Stimulated activated CD4-positive, alpha-beta T cell treated with anti-CD3 and anti-CD28 coated beads, TNF-alpha, amount 100 ng/mL, for 4 hours (primary cell): ENCODE measurements at places on chromosomes 5 and 9.

DNA sequence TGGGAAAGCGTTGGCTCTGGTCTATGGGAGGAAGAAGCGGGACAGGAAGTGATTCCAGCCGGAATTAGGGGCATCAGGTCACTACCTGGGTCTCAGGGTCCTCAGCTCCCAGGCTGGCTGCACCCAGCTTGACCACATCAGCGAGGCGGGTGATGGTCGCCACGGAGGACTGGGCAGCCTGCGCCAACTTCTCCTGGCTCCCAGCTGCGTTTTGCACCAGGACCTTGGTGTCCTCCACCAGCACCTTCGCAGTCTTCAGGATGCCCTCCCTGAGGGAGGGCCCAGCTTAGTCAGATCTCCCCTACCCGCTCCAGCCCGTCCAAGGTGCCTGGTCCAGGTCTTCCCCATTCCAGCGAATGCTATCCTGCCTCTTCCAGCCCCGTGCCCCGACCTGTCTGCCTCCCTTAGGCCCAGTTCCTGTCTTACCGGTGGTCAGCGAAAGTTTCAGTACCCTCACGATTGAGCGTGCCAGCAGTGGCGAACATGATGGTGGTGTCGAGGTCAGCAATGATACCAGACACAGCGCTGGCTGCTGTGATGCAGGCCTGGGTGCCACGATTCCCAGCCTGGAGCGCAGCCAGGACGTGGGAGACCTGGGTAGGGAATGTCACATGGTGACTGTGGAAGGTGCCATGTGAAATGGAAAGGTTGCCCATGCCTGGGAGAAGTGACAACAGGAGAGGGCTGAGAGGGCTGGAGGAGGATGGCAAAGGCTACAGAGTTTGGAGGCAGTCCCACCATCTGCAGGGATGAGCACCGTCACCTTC, 14.4 kb upstream of the TPM2 start:
- DNase-seq = no peak

- no peak for DNase-seq
Observed at GRCh38 chr9:127158786-127159324, 36.4 kb upstream of the ANGPTL2 start.

DNA sequence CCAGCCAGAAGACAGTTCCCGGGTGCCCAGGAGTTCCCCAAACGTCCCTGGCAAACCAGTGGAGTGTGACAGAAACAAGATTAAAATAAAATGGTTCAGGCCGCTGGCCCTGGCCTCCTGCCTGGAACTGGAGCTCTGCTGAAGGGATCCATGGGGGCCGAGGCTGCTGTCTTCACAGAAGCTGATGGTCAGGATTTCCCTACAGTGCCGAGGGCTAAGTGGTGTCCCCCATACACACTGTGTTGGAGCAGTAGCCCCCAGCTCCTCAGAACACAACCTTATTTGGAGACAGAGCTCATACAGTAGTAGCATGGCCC, 55.9 kb downstream of the MRPL36 start:
- DNase-seq = no peak

- DNase-seq = no peak
Observed at GRCh38 chr5:122291000-122291901, 20.8 kb upstream of the SNCAIP start.

GRCh38 chr5:93328833-93329232, 252.2 kb downstream of the NR2F1-AS1 start:
- no peak for DNase-seq

- DNase-seq = no peak
Observed at GRCh38 chr5:80559244-80559643, 10.8 kb downstream of the ANKRD34B start.

DNA sequence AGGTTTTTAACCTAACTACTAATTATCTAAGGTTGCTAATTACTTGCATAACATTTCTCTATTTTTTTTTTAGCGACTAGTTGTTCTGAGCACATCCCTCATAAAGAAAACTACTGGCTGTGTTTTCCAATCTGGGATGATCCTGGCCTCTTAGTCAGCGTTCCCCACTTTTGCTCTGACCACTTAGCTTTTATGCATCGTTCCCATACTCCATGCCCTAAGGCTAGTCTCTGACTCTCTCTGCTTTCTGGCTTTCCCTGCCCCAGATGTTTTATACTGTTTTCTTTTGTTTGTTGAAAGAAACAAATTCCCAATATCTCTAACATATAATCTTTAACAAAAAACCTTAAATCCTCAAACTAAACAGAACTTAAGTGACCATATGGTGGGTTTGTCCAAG, 217.9 kb downstream of the SPATA31D1 start:
- no peak for DNase-seq

DNA sequence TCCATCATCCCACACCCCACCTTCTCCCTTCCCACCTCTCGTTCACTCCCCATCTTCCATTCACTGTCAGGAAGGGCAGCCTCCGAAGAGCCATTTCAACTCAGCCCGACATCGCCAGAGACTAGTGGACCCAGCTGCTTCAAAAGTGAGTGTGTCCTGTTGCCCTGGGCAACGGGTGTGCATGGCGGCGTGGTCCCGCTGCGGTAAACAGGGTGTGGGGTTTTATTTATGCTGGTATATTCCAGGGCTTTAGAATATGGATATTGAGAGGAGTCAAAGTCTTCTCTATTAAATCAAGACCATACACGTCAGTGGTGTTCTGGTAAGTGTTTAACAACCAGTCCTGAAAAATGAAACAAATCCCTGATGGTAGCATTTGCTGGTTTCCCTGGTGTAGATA, 274.5 kb downstream of the MAST4 start:
- no peak for DNase-seq

DNA sequence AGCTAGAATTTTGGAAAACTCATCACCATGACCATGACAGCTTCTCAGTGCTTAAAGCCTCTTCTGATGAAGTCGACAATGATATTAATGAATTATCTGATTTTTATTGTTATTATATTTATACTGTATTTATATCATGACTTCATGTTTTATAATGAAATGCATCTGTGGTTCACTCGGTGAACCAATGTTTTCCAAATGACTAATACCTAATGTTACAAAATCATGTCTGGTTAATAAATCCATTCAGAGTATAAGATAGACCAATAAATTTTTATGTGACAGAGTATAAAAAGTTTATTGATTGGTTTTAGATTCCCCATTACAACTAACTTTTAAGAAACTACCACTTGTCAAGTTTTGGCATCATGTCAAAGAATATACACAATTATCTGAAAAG, 416.5 kb downstream of the MLLT3 start:
- DNase-seq = no peak

DNA sequence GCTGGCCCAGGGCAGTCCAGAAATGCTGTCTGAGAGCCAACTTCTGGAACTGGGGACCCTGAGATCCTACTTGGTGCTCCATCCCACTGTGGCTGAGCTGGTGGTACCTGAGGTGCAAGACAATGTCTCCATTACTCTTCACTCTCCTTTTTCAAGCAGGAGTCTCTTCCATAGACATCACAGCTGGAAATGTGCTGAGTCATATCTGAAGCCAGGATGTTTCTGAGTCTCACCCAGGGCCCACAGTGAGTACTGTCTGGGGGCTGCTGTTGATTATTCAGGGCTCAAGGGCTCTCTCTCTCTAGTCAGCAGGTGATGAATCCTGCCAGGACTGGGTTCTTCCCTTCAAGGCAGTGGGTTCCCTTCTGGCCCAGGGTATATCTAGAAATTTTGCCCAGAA, 145.2 kb upstream of the TAS2R1 start:
- no peak for DNase-seq

GRCh38 chr9:70586476-70586875, 172.0 kb upstream of the KLF9 start:
- no peak for DNase-seq

DNA sequence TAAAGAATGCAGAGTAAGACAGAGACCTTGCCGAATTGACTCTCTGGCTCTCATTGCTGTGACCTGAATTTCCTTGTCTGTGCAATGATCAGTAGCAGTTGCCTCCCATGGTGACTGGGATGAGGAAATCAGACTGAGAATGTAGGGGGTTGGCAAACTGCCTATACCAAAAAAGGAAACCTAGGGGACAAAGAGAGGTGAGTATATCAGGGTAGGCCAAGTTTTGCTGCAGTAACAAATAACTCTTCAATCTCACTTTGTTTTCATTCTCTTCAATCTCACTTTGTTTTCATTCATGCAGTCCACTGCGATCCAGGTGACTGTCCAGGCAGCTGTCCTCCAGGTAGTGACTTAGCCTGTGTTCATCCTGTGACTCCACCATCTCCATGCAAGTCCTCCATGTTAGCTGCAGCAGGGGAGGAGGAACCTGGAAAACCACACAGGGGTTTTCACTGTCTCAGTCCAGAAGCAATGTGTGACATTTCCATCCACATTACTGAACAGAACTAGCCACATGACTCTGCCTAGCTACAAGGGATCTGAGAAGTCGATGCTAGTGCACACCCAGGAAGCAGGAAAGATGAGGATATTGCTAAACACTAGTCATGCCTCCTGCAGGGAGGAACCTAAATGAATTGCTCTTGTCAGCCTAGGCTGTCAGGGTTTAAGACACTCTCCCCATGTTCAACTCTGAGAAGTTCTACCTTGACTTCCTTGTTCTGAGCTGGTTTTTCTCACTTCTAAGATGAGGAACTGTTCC, 26.0 kb downstream of the TMEM174 start:
- no peak for DNase-seq

- no peak for DNase-seq
Observed at GRCh38 chr9:6973762-6974161, 216.0 kb downstream of the KDM4C start.

GRCh38 chr5:28862860-28863196, 1824.4 kb upstream of the CDH9 start:
- no peak for DNase-seq

DNA sequence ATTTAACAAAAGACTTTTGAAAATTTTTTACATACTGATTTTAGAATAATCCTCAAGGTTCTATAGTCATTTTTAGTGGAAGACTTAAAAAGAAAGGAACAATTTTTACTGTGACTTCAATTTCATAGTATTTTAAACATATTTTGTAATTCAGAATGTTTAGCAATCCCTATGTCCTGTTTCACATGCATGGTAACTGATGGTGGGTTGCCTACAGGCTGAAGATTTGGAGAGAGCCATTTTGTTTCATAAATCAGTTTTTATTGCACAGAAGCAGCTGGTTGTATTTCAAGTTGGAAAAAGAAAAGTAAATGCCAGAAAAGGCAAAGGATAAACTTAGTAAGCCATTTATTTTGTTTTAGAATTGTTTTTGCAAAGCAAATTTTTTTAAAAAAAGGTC, 24.0 kb downstream of the STARD4 start:
- no peak for DNase-seq

DNA sequence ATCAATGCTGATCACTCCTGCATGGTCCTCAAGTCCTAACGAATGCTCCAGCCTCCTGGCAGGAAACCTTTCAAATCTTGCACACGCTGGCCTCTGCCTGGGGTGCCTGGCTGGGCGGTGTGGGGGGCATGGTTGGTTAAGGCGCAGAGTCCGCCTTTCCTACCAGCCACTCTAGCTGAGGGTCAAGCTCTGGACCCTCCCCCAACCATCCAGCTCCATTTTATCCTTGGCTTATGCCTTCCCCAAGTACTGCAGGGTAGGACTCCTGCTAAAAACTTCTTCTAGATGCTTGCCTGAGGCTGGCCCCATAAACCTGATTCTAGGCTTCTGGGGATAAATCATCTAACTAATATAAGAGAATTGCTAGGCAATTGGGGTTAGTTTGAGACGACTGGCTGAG, 808 bp upstream of the MVB12B start:
- no peak for DNase-seq

DNA sequence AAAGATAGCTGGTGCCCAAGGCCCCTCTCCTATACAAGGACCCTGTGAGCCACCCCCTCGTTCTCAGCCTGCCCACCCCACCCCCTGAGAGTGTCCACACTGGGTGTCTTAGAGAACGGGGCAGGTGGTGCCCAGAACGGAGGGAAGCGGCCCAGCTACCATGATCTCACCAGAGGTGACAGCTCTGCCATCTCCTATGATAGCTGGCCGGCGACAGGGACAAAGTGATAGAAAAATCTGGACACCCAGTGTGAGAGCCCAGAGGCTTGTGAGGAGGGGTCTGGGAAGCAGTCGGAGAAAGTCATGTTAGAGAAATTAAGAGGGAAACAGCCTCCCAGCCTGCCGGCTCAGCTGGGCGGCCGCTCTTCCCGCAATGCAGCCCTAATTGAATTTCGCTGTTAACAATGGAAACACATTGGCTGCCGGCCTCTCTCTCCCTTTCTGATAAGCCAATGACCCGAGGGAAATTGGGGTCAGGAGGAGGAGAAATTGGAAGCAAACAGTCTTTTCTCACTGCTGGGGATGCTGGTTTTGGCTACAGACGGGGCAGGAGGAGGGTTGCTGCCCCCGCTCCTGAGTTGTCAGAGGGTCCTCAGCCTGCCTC, 32.3 kb downstream of the HK3 start:
- no peak for DNase-seq

GRCh38 chr5:137760719-137761516, 6.8 kb upstream of the HNRNPA0 start:
- no peak for DNase-seq

DNA sequence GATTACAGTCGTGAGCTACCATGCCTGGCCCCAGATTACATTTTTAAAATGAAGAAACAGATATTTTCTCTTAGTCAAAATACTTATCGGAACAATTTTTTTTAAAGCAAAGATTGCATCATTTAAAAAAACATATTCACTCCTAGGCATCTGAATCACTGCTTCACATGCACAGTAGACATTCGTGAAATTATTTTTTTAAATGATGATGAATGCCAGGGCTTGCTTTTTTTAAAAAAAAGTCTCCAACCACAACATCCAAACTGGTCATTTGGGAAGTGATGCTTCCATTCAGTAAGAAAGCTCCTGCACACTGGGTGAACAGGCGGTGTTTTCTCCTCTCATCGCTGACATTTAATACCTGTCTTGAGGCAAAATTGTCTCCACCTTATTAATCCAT, 223.0 kb upstream of the DMRT1 start:
- DNase-seq = no peak

- DNase-seq = no peak
Observed at GRCh38 chr5:78235289-78235688, 59.2 kb downstream of the AP3B1 start.

DNA sequence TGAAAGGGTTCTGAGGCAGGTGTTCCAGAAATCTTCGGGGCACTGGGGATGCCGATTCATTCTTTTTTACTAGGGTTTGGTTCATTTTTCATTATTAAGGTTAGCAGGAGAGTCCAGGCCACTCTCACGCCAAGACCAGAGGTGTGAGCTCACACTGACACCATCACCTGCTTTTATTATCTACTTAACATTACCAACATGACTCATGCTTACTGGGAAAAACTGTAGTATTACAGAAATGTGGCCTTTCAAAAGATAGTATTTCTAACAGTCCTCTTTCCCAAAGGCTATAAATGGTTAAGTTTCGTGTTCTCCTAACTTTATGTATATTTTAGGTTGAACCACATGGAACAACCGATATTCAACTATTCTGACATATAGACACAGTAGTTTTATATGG, 222.1 kb downstream of the ROR2 start:
- no peak for DNase-seq

DNA sequence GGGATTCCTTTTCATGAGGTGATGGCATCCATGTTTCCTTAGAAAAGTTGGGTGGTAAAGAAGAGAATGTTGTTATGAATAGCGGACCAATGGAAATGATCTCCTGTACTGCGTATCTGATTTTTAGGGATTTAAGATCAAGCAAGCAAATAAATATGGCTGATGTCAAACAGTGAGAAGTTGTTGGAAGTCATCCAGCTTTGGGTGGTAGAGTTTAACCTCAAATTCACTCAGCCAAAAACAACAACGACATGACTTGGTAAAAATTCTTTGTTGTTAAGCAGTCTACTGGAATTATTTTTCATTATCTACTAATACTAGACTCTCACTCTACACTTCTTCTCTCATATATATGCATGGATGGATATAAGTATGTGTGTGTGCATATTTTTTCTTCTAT, 426.5 kb downstream of the CTNND2 start:
- DNase-seq = no peak

GRCh38 chr5:120367896-120368634, 96.0 kb upstream of the PRR16 start:
- no peak for DNase-seq
